CMK (cell line): ENCODE measurements at places on chromosomes 4 and X.

GRCh38 chrX:2608638-2609430 lies 82.3 kb upstream of the CD99 start:
- DNase-seq: peak; percentile 76

GRCh38 chr4:39036172-39036571 lies 4.0 kb upstream of the TMEM156 start:
- no peak for DNase-seq

DNA sequence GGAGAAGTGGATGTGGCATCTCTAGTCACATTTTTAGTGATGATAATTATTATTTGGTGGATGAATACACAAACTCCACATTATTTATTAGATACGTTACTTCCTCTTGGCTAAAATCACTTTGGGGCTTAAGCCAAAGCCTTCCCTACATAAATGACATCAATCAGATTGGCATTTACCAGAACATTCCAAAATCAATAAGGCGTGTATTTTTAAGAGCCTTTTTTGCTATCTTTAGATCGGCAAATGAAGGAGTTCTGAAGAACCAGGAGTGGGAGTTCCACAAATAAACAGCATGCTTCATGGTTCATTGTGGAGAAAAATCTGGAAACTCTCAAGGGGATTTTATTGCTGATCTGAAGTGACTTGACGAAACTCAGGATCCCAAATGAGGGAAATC lies 89.7 kb downstream of the AMELX start:
- DNase-seq: no peak

DNA sequence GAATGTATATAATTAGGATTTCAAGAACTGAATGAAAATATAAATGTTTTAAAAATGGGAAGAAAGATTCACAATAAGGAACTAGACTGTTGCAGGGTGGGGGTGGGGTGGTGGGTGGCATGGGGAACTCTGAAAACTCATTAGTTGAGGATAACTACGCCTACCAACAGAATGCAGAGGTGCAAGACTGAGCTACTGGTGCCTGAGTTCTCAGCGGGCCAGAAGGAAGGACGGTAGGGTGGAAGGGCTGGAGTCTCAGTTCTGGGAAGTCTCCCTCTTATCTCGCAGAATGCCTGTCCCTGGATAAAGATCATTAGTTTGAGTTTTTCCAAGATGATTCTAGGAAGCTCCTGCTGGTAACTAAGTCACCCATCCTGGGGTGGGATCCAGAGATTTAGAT lies 1.3 kb upstream of the SOD3 start:
- no peak for DNase-seq

GRCh38 chr4:1023895-1024740 lies 12.7 kb downstream of the FGFRL1 start:
- no peak for DNase-seq

GRCh38 chr4:79547851-79548250 lies 139.8 kb upstream of the GK2 start:
- no peak for DNase-seq
